ENCODE measurements at places on chromosomes 13 and 19.

DNA sequence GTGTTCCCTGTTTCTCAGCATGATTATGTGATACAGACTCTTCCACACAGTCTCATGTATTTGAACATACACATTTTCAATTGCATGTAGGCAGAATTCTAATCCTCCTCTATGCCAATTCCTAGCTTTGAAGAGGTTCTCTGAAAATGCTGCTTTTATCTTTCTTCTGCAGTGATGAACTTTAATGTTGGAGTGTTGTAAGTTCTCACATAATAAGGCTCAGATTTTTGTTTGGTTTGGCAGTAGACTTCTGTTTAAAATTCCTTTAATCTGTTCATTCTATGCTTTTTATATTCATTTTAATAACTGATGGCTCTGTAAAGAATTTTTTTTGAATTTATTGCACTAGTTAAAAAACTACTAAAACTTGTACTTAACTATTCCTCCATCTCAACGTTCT lies 225.8 kb downstream of the GGACT start:
- DNase-seq: no peak

- no peak for DNase-seq
Observed at GRCh38 chr13:79352107-79352506, 53.9 kb downstream of the RBM26 start.

DNA sequence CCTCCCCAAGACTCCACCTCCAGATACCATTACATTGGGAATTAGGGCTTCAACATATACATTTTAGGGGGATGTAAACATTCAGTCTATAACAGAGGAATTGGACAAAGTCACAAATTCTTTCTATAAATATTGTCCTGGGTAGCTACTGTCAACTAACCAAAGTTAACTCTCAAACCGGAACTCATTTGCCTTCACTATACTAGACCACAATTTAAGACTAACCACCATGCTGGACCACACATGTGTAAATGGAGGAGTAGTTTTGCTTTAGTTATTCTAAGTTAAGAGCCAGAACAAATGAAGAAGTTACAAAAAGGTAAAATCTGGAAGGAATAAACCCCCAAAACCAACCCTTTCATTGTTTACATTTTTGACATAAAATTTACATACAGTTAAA lies 222.8 kb downstream of the NDFIP2 start:
- DNase-seq: peak; percentile 16

- peak; percentile 42 for DNase-seq
Observed at GRCh38 chr13:40275155-40275554, 391.3 kb downstream of the FOXO1 start.

- DNase-seq: no peak
Observed at GRCh38 chr13:97249093-97249795, 27.1 kb downstream of the MBNL2 start.

- no peak for DNase-seq
Observed at GRCh38 chr19:37953171-37953917, 46.3 kb downstream of the SIPA1L3 start.

DNA sequence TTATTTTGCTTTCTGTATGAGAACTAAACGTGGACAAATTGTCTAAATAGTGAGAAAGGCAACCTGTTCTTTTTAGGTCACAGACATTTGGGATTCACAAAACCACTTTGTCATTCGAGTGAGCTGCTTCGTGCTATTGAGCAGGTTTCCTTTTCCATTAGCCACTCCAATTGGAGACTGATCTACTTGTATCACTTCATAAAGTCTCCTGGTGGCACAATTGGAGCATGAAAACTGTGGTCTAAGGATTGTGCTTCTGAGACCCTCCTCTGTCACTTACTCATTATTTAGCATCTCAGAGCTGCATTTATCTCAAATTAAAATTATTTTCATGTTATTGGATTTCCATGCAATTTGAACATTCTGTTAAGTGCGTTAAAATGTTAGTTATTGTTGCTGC lies 397.7 kb downstream of the TDRD3 start:
- DNase-seq: no peak

DNA sequence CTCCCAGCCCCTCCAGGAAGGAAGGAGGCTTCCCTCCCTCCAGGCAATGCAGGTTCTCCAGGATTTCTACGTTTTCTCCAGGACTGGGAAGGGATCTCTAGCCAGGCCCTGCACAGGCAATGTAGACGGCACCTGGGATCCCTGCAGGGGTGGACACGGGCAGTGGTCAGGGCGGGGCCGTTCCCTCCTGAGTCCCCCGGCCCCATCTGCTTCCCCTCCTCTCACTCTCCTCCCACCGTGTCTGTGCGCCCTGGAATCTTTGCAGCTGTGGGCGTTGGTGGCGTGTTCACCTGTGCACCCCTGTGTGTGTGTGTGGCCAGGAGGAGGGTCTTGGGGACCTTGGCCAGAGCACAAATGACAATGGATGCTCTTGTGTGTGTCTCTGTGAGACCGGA lies 10.0 kb downstream of the NRTN start:
- no peak for DNase-seq

DNA sequence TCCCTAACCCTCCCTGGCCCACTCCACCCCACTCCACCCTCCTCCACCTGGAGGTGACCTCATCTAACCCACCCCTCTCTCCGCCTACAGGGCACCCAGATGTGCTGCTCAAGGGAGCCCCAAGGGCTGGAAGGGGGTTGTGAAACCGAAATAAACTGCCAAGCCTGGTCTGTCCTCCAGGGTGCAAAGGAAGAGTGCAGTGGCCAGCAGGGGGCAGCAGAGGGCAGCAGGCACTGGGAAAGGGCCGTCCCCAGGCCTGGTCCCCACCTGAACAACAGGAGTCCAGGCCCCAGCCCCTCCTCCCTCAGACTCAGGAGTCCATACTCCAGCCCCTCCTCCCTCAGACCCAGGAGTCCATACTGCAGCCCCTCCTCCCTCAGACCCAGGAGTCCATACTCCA lies 8.4 kb upstream of the BCAM start:
- DNase-seq: peak; percentile 88

DNA sequence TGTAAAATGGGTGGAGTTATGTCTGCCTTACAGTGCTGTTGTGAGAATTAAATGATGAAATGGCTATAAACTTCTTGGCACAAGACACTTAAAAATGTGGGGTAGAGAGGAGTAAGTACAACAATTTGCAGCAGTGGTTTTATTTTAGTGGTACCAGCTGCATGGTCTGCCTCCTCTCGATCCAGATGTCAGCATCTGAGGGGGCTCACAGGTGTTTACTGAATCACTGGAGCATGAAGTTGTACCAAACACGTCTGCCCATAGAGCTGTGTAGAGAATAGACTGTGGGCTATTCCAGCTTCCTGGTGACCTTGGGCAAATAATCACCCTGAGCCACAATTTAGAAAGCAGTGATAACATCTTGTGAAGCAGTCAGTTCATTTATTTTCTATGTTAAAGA lies 11.1 kb downstream of the SLC10A2 start:
- no peak for DNase-seq

GRCh38 chr19:29315556-29316190 lies 102.7 kb upstream of the UQCRFS1 start:
- no peak for DNase-seq

DNA sequence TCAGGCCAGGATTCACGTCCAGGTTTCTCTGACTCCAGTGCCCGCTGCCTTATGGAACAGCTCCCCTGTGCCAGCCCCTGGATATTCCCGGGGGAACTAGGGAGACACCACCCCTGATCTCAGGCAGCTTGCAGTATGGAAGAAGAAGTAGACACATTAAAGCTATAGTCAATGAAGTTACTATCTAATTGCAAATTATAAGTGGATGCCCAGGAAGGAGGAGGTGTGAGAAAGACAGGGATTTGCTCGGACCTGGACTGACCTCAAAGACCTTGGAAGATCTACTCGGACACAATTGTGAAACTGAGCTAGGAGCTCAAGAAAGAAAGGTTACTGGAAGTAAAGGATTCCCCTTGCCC lies 10.4 kb downstream of the SIGLEC11 start:
- no peak for DNase-seq

DNA sequence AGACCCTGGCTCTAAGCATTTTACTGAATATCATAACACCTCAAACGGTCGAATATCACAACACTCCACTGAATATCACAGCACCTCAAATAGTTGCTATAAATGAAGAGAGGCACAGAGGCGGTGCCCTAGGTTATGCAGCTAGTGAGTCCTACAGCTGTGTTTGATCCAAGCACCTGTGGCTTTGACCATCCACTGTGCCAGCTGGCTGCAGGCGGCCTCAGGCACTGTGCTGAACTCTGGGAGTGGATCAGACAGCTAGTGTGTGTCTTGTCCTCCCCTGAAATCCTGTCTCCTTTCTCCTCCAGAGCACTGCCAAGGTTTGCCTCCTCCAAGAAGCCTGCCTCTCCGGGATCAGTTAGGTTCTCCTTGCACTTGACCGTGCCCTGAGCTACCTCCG lies 7.3 kb downstream of the NOSIP start:
- DNase-seq: no peak

DNA sequence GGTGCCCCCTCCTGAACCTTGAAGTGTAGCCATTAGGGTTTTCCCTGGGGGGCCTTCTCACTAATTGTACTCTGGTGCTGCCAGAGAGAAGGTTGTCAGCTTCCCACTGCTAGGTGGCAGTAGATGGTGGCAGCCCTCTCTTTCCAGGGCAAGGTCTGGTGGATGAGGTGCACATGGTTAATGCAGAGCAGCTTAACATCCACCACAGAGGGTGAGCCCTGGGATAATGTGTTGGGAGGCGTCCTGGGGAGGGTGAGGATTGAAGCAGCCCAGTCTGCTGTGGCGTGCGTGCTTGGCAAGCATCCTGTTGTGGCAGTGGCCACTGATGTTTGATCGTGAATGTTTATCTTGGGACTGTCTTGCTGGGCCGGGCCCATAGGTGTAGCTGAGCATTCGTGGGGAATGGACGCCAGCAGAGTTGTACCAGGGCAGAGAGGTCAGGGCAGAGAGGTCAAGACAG lies 5.8 kb downstream of the EGLN2 start:
- no peak for DNase-seq

DNA sequence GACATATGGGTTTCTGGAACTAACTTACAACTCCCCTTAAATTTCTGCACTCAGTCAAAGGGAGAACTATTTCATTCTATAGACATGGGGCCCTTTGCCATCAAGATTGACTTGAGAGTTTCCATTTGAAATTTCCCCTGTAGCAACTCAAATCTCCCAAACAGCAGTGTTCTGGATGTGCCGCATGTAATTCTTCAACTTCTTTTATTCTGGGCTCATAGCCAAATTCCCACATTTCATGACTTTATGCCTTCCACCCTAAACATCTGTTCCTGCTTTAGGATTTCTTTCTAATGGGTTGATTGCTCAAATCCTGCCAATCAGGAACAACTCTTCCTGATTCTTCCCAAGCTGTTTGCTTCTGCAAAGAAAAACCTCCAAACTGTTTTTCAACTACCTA lies 336.0 kb downstream of the TBC1D4 start:
- DNase-seq: no peak

DNA sequence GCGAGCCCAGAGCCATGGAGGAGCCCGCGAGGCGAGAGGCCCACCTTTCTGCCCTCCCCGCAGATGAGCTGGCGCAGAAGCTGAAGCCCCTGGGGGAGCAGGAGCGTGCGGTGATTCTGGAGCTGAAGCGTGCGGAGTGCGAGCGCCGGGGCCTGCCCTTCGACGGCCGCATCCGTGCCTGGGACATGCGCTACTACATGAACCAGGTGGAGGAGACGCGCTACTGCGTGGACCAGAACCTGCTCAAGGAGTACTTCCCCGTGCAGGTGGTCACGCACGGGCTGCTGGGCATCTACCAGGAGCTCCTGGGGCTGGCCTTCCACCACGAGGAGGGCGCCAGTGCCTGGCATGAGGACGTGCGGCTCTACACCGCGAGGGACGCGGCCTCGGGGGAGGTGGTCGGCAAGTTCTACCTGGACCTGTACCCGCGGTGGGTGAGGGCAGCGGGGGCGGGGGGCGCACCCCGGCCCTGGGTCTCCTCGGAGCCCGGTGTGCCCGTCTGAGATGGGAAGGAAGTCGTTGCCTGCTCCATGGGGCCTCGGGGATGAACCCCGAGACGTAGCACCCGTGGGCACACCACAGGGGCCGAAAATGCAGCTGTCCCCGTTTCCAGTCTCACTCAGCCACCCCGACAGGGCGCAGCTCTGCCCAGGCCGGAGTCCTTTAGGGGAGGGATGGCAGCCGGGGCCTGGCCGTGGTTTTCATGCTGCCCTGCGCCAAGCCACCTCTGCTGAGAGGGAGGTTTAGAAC lies 12.1 kb upstream of the ZNF554 start:
- no peak for DNase-seq

- no peak for DNase-seq
Observed at GRCh38 chr13:20359335-20359734, 127.2 kb upstream of the GJB6 start.

GRCh38 chr13:108786456-108787200 lies 157.2 kb downstream of the MYO16 start:
- no peak for DNase-seq

- DNase-seq: no peak
Observed at GRCh38 chr13:29704648-29705047, 109.2 kb upstream of the SLC7A1 start.

DNA sequence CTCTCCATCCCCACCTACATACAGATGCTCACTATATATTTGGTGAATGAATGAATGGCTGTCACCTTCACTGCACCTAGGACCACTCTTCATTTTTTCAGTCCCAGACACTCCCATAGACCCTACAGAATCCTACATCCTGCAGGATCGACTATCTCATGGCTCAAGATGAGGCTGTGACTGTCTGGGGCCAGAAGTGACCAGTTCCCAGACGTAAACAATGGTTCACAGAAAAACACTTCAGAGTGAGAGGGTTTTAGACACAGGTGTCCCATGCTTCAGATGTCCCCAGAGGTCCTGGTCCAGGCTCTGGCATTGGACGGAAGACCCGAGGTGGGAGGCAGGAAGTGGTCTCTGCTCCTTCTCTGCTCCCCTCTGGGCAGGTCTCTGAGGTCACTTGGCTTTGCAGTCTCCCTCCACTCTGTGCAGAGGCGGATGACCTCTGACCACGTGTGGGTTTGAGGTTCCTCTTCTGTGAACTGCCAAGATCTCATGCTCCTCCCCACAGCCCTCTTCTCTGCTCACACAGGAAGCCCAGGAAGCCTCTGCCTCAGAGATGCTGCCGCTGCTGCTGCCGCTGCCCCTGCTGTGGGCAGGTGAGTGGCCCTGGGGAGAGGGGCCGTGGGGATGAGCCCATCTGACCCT lies 24.9 kb downstream of the SIGLEC7 start:
- DNase-seq: peak; percentile 71

DNA sequence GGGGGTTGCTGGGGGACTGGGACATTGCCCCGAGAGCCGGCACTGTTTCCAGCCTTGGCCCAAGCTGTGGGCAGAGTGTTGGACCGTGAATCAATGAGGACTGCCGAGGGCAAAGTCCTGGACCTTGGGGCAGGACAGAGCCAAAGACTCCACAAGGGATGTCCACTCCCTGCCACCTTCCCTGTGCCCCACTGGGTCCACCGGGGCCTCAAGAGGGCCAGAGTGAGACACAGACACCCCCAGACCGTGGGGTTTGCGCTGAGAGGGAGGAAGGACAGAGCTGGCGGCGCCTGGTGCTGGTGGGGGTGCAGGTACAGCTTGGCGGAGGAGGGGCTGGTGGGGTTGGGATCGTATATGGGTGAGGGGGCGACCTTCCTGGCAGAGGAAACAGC lies 11.8 kb downstream of the MAST3 start:
- no peak for DNase-seq

DNA sequence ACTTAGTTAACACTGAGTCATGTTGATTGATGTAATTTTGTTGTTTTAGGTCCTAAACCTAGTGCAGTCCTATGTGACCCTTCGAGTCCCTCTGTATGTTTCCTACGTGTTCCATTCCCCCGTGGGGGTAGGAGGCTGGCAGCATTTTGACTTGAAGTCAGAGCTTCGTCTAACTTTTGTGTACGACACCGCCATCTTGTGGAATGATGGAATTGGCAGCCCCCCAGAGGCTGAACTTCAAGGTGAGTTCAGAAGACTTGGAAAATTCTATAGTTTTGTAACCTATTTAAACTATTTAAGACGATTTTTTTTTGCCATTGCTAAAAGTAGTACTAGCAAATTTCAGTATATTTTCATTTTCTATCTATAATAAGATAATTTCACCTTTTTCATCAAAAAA lies 117.9 kb downstream of the STOML3 start:
- peak; percentile 73 for DNase-seq
